ENCODE measurements at places on chromosomes 12 and 14.

DNA sequence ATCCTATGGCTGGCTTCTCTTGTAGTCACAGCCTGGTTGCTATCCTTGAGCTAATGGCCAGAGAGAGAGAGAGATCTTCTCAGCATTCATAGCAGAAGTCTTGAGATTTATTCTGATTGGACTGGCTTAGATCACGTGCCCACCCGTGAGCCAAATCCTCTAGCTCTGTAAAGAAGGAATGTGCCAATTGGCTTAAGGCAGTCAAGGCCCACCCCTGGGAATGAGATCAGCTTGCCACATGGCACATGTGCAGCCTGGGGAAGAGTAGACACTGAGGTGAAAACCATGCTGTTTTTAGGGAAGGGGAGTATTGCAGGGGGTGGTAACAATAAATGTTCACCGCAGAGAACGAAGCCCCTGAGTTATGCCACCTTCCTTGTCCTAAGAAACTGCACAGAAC is 36.3 kb downstream of the PLEKHG7 start:
- DNase-seq = no peak

DNA sequence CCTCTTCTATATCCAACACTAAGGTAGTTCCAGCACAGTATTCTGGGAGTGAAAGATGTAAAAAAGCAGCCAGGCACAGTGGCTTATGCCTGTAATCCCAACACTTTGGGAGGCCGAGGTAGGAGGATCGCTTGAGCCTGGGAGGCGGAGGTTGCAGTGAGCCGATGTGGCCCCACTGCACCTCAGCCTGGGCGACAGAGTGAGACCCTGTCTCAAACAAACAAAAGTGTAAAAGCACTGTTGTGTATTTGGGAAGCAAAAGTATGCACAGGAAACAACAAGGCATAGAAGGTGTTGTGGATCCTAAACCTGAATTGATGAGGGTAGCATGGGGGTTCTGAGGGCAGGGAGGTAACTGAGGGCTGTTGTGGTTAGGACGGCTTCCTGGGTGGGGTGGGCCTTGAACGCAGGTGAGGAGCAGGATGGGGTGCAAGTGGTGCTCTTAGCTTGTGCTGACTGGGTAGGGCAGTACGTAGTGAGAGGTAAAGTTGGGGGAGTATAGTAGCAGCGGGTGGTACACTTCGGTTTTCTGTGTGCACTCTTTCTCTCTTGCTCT is 64.2 kb downstream of the RASSF3 start:
- no peak for DNase-seq

GRCh38 chr12:63410197-63410596 is 258.1 kb downstream of the DPY19L2 start:
- no peak for DNase-seq

DNA sequence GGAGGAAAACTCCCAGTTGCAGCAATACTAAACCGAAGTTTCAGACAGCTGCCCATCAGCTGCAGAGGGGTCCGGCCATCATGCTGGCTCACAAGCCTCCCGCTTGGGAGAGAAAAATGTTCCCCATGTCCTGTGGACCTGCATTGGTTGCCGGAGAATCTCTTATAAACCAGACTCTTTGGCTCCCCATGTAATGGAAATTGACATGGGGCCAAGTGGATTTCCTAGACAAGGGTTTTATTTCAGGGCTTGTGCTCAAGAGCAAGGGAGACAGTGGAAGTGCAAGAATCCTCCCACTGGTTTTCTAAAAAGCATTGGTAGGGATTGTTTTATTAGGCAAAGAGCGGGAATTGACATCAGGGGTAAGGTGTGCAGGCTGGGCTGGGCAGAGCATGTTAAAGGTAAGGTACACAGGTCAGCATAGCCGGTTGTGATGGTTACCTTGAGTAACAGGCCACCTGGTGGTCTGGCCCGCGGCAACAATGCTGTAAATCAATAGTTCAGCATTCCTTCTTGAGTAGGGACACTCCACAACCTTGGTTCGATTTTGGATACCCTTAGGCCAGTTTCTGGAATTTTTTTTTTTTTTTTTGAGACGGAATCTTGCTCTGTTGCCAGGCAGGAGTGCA is 135.4 kb downstream of the UNC79 start:
- no peak for DNase-seq

- no peak for DNase-seq
Measured at GRCh38 chr12:13094367-13094766, 9.1 kb downstream of the GSG1 start.

GRCh38 chr14:95253039-95253630 is 66.6 kb downstream of the CLMN start:
- no peak for DNase-seq

- DNase-seq = no peak
Measured at GRCh38 chr12:59082952-59083351, 162.6 kb upstream of the LRIG3 start.

- DNase-seq = no peak
Measured at GRCh38 chr12:1131811-1132224, 140.8 kb downstream of the ERC1 start.

DNA sequence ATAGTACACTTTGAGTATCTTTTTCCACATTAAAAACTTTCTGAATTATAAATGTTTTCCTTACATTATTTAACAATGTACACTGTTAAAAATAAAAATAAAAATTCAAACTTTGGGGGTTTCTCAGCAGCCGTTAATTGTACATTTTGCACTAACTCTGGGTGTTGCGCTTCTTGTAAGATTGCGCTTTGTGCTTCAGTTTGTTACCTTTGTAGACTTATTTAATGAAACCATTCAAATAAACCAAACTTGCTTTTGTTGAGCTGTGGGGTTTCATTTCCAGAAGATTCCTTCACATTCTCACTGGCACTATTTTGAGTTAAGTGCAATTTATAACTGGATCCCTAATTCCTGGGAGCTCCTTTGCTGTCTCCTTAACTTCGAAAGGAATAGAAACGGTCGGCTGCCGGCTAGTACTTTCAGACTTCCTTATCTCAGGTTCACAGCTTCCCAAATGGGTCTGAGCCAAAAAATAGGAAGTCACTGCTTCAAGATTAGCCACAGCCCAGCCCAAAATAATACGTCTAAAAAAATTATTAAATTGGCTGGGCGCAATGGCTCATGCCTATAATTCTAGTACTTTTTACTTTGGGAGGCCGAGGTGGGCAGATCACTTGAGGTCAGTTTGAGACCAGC is 38.2 kb downstream of the RAD52 start:
- DNase-seq = no peak

Data from stimulated activated CD8-positive, alpha-beta memory T cell treated with anti-CD3 and anti-CD28 coated beads, Interleukin-4, amount 100 ng/mL, for 48 hours (primary cell).